Fibroblast of skin of left quadriceps (primary cell): ENCODE measurements at places on chromosomes 11 and 22.

DNA sequence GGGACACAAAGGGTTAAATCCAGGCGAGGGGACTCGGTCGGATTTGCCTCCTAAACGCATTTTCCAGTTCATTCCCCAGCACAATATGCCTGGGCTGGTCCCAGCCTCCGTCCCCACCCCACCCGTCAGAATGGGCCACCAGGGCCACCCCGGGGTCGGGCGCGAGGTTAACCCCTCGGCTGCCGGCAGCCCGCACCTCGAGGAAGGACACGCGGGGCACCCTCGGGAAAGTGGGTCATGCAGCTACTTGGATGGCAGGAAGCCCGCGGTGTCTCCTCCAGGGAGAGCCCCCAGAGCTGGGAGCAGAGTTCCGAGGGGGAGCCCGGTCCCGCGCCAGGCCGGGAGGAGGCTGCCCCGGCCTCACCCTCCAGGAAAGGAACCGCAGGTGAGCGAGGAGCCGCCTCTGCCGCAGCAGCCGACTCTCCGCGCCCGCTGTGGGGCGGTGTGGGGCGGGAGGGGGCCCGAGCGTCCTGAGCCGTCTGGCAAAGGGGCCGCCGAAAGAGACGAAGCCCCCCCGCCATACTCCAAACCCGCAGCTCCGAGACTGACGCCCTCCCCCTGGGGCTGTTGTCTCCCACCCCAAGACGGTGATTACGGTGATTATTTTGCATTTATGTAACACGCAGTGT is 1.4 kb downstream of the NECTIN1 start:
- no peak for DNase-seq

DNA sequence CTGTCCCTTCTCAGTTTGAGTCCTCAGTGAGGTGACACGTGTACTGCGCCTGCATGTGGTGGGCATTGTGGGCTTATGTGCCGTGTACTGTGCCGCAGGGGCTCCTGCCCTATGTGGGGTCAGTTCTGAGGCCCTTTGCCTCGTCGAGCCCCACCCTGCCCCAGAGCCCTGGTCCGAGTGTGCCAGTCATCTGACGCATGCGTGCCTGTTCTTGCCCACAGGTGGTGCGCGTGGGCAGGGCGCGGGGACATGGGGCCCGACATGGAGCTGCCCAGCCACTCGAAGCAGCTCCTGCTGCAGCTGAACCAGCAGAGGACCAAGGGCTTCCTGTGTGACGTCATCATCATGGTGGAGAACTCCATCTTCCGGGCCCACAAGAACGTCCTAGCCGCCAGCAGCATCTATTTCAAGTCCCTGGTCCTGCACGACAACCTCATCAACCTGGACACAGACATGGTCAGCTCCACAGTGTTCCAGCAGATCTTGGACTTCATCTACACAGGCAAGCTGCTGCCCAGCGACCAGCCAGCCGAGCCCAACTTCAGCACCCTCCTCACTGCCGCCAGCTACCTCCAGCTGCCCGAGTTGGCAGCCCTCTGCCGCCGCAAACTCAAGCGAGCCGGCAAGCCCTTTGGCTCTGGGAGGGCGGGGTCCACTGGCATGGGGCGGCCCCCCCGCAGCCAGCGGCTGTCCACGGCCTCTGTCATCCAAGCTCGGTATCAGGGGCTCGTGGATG is 22.3 kb upstream of the TMEM191C start:
- DNase-seq: no peak

DNA sequence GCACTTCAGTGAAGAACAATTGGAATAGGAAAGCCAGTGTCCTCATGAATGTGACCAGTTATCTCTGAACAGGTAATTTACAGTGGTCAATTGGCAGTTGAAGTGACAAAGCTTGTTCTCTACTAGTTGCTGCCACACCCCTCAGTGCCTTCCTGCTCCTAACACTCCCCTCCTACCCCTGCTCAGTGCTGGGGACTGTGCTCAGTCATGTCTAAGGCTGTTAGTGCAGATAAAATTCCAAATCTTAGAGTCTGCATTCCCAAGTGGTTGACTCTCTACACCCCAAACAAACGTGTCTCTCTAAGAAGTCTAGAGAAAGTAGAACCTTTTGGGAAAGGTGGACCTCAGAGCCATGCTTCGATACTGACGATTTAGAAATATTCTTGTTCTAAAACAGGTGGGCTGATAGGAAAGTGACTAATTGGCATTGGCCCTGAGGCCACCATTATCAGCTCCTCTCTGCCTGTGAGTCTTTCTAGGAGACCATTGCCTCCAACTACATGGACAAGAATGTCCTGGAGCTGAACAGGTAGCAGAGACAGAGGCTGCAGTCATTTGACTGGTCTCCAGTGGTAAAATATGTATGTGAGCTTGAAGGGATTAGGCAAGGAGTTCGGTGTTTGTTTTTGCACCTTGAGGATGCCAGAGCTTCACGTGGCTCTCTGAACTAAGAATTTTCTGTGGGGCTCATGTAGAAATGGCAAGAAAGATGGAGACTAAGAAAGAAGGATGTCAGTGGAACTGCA is 22.1 kb upstream of the NNMT start:
- DNase-seq: no peak

DNA sequence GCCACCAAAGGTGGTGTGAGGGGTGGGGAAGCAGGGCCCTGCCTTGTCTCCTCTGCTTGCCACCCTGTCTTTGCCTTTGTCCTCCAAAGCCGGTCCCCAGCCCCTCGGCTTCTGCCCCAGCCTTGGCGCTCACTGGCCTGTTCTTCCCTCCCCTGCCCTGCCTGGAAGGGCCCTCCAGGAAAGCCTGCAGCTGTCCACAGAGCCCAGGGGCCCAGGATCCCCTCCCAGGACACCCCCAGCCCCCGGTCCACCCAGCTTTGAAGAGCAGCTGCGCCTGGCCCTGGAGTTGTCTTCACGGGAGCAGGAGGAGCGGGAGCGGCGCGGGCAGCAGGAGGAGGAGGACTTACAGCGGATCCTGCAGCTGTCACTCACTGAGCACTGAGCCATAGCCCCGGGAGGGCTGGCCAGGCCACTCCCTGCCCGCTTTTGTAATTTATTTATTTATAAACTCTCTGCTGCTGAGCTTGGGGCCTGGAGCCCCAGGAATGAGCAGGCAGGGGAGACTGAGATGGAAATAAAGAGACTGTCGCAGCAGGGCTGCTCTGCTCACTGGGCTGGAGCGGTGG is 1.3 kb upstream of the SSH3 start:
- DNase-seq: no peak

GRCh38 chr11:36061471-36061870 is 117.6 kb downstream of the LDLRAD3 start:
- no peak for DNase-seq

DNA sequence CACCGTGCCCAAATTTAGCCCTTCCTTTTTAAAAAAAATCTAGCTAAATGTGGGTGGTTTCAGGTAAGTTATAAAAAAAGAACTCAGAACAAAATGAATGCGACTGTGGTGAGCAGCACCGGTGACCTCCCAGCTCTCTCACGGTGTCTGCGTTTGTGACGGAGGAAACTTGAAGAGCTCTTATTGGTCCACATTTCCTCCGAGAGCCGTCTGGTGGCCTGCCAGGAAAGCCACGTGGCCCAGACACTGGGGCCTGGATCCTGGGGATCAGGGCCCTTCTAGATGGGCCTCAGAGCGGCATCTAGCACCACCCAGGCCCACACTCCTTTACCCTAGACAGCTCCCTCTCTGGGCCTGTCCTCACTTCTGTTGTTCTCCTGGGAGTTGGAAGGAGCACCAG is 39.5 kb downstream of the B3GAT1 start:
- DNase-seq: no peak
